Upper lobe of left lung (tissue), 6 donors: ENCODE measurements at places on chromosomes 6 and 20. TPM values are rescaled to one million over a fixed set of nuclear protein-coding genes. Genes with fewer than 3 reads are reported as not detected.

DNA sequence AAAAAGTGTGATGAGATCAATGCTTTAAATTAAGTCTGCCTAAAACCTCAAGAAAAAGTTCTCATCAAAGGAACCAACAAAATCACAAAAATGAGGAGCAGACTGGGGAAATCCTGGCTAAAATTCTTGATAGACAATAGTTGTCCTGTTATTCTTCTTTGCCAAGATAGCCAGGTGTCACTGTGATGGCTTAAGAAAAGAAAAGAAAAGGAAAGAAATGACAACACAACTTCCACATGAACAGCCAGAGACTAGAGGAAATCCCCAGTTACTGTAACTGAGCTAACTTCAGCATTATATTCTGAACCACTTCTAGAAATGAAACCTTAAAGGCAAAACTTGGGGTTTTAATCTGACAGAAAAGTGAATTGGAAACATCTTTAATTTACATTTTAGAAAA, 129.6 kb downstream of the CD24 start:
- no peak for DNase-seq
- no peak overlapping the region for H3K4me3 ChIP-seq
- no peaks in the 10 kb centered on the region for H3K27me3 ChIP-seq
- no peaks in the 10 kb centered on the region for H3K36me3 ChIP-seq
- no peaks in the 10 kb centered on the region for H3K4me1 ChIP-seq

The FAM83D gene
- 1.0 TPM for total RNA-seq

The KIF13A gene
- 35.8 TPM for total RNA-seq

The ATP5F1E gene
- 18.9 TPM for total RNA-seq

GRCh38 chr6:51112731-51113130, 294.1 kb downstream of the TFAP2B start:
- H3K4me1 ChIP-seq = no peaks in the 10 kb centered on the region
- no peak for DNase-seq
- no peak overlapping the region for H3K27ac ChIP-seq
- no peak overlapping the region for H3K4me3 ChIP-seq
- H3K36me3 ChIP-seq = no peaks in the 10 kb centered on the region

DNA sequence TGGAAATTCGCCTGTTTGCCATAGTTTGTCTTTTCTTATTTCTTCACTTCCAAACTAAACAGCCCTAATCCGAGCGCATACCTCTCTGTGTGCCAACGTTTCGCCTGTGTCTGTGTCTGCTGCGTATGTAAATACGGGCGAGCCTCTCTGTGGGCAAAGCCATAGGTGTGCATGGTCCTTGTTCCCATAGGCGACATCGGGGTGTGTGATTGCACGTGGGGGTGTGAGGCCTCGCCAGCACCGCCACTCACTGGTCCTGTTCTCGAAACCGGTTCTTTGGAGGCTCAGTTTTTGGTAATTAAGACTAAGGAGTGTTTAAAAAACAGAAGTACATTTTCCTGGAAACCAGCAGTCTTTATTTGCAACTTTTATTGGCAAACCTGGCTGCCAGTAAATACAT, 6.0 kb upstream of the FOXC1 start:
- H3K27ac ChIP-seq = no peak overlapping the region
- H3K27me3 ChIP-seq = peaks cover 66% of the 10 kb centered on the region
- DNase-seq = no peak
- H3K36me3 ChIP-seq = no peaks in the 10 kb centered on the region
- peaks cover 35% of the 10 kb centered on the region for H3K4me1 ChIP-seq

DNA sequence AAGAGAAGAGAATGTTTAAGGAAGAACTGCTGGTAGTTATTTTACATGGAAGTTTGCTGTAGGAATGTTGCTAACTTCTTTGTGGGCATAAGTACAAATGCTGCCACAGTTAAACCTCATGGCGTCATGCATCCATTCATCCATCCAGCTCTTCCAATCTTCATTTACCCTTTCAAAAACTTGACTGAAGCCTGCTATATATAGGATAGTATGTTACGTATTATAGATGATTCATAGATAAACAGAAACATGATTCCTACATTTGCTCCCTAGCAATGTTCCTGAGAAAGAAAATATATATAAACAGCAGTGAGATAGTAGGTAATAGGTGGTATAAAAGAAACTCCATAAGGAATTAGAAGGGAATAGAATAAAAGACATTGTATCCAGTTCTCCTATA, 93.7 kb downstream of the NDUFAF5 start:
- H3K36me3 ChIP-seq = no peaks in the 10 kb centered on the region
- no peak overlapping the region for H3K27ac ChIP-seq
- no peaks in the 10 kb centered on the region for H3K27me3 ChIP-seq

GRCh38 chr6:120214088-120214499, 864.5 kb upstream of the MAN1A1 start:
- H3K4me1 ChIP-seq = no peaks in the 10 kb centered on the region
- H3K4me3 ChIP-seq = no peak overlapping the region
- H3K36me3 ChIP-seq = no peaks in the 10 kb centered on the region
- no peak for DNase-seq
- no peak overlapping the region for H3K27ac ChIP-seq

The HDGFL1 gene
- total RNA-seq = not detected

DNA sequence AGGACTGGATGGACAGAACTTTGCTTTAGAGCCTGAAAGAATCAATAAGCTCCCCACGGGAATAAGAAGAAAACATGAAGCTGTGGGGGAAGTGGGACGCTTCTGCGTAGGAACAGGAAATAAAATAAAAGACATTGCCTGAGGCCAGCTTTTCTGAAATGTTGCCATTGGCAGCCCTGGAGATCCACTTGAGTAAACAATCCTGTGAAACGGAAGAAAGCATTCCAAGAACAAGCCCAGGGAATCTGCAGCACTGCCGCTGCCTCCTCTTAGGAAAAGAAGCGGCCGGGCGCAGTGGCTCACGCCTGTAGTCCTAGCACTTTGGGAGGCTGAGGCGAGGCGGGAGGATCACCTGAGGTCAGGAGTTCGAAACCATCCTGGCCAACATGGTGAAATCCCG, 182.3 kb upstream of the RALGAPA2 start:
- no peaks in the 10 kb centered on the region for H3K27me3 ChIP-seq
- H3K4me3 ChIP-seq = no peak overlapping the region
- H3K4me1 ChIP-seq = peaks cover 5% of the 10 kb centered on the region
- no peak overlapping the region for H3K27ac ChIP-seq
- no peak for DNase-seq
- no peaks in the 10 kb centered on the region for H3K36me3 ChIP-seq

- no peak for DNase-seq
- peaks cover 5% of the 10 kb centered on the region for H3K4me1 ChIP-seq
- H3K4me3 ChIP-seq = no peak overlapping the region
- no peaks in the 10 kb centered on the region for H3K36me3 ChIP-seq
- no peaks in the 10 kb centered on the region for H3K27me3 ChIP-seq
Observed at GRCh38 chr6:113381959-113382358, 475.2 kb upstream of the MARCKS start.

The RNF217 gene
- 38.4 TPM for total RNA-seq

The C20orf144 gene
- not detected for total RNA-seq

DNA sequence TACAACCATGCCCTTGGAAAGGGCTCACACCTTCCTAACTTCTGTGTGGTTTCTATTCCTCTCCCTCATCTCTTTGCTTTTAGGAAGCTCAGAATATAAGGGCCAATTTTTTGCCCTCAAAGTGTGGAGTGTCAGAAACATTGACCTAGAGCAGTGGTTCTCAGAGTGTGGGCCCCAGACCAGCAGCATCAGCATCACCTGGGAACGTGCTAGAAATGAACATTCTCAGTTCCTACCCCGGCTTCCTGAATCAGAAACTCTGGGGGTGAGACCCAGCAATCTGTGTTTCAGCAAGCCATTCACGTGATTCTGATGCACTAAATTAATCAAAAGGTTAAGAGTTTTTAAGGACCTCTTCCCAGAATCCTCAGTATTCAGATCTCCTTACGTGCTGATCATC, 47.9 kb upstream of the IL17A start:
- H3K4me1 ChIP-seq = no peaks in the 10 kb centered on the region
- H3K4me3 ChIP-seq = no peak overlapping the region
- no peak for DNase-seq
- H3K27ac ChIP-seq = no peak overlapping the region
- no peaks in the 10 kb centered on the region for H3K27me3 ChIP-seq

GRCh38 chr20:30168025-30168799, 1089.3 kb upstream of the DEFB115 start:
- H3K4me3 ChIP-seq = no peak overlapping the region
- DNase-seq = no peak
- H3K27me3 ChIP-seq = no peaks in the 10 kb centered on the region
- H3K27ac ChIP-seq = no peak overlapping the region

- H3K27ac ChIP-seq = no peak overlapping the region
- no peak for DNase-seq
- H3K4me3 ChIP-seq = no peak overlapping the region
- no peaks in the 10 kb centered on the region for H3K36me3 ChIP-seq
- no peaks in the 10 kb centered on the region for H3K27me3 ChIP-seq
- no peaks in the 10 kb centered on the region for H3K4me1 ChIP-seq
Observed at GRCh38 chr6:84892671-84893070, 128.3 kb upstream of the TBX18 start.

The LBP gene
- 0.30 TPM for total RNA-seq

The CST2 gene
- total RNA-seq = not detected

- no peak for DNase-seq
- H3K36me3 ChIP-seq = no peaks in the 10 kb centered on the region
- H3K27ac ChIP-seq = no peak overlapping the region
- no peak overlapping the region for H3K4me3 ChIP-seq
Observed at GRCh38 chr6:114176726-114177125, 166.1 kb downstream of the HS3ST5 start.

DNA sequence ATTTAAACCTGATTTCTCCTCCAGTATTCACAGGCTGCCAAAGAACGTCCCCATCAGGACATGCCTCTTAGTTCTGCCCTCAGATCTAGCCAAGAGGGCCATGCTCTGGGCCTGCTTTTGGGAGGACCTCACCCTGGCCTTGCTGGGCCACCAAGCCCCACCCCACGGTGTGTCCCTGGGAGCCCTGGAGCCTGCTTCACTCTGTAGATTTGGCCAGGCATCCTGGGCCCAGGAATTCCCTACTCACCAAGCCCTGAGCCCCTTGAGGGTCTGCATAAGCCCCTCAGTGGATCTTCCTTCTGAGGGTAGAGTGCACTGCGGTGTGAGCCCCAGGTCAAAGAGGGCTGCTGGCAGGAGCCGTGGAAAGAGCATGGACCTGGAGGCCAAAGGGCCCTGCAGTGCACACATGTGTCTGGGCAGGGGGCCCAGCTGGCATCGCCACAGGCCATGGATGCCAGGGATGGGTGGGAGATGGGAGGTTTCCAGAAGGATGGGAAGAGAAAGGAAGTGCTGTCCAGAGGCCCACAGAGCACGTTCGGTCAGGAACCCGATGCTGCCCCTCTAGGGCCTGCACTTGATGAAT, 98.0 kb downstream of the DACT2 start:
- DNase-seq = no peak
- H3K36me3 ChIP-seq = no peaks in the 10 kb centered on the region
- H3K4me1 ChIP-seq = no peaks in the 10 kb centered on the region
- H3K4me3 ChIP-seq = no peak overlapping the region

DNA sequence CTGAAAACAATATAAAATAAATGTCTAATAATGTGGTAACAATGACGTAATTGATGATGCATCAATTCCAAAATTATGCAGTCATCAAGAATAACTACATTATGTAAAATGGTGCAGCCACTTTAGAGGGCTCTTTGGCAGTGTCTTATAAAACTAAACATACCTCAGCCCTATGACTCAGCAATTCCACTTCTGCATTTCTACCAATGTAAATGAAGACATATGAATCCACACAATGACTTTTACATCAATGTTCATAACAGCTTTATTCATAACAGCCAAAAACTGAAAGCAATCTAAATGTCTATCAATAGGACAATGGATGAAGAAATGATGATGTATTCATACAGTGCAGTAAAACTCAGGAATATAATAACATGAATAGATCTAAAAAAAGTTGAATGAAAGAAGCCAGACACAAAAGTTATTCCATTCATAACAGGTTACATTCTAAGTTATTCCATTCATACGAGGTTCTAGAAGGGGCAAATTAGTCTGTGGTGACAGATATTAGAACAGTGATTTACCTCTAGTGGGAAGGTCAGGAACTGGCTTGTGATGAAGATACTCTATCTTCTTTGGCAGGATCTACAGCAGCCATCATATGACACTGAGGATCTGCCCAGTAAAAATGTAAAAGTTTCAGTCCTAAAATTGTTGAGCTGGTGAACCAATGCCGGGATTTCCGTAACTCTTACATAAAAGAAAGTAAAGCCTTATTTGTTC, 396.1 kb downstream of the PLCB1 start:
- H3K4me3 ChIP-seq = no peak overlapping the region
- no peak overlapping the region for H3K27ac ChIP-seq
- H3K27me3 ChIP-seq = no peaks in the 10 kb centered on the region
- H3K36me3 ChIP-seq = no peaks in the 10 kb centered on the region

The FAXC gene
- total RNA-seq = 7.3 TPM

- no peak overlapping the region for H3K27ac ChIP-seq
- no peak for DNase-seq
- H3K36me3 ChIP-seq = no peaks in the 10 kb centered on the region
- H3K27me3 ChIP-seq = no peaks in the 10 kb centered on the region
Observed at GRCh38 chr20:33621717-33622400, 40.3 kb upstream of the C20orf144 start.

DNA sequence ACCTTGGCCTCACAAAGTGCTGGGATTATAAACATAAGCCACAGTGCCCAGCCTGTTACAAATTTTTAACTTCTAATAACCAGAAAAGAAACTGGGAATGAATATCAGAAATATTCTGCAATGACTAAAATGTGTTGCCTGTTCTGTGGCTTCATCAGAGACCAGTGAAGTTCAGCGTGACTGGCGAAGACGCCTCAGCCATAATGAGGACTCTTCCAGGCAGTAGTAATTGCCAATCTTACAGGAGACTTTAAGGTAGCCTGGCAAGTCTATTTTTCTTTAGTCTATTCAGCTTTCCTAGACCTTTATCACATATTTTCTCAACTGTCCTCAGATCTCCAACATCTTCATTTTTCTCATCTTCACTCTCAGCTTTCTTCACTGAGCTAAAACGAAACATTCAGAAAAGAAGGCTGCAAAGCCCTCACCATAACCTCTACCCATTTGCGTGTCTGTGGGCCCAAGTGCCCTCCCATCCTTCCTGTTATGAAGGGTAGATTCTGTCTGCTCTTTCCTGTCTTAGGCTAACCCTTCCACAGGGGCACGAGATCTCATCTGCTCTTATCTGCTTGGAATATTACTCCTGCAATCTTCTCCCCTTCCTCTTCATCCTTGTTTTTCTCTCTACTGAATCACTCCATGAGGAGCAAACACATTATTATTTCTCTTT, 42.0 kb upstream of the OLIG3 start:
- H3K4me3 ChIP-seq = no peak overlapping the region
- no peaks in the 10 kb centered on the region for H3K27me3 ChIP-seq
- DNase-seq = no peak
- no peaks in the 10 kb centered on the region for H3K4me1 ChIP-seq
- H3K27ac ChIP-seq = no peak overlapping the region
